ENCODE measurements at places on chromosomes 12 and 14.

- no peak for DNase-seq
Observed at GRCh38 chr12:53241623-53242412, 9.8 kb upstream of the RARG start.

DNA sequence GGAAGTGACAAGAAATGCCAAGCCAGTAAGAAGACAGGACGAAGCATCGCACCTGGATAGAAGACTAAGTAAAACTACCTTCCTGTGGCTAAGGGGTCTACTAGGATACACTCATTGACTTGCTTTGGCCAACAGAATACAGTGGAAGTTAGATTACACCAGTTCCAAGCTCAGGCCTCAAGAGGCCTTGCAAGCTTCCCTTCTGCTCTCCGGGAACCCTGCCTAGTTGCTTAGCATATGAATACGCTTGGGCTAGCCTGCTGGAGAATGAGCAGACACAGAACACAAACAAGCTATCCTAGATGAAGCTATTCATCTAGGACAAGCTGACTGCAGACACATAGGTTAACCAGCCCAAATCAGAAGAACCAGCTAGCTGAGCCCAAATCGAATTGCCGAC lies 97.0 kb downstream of the DPF3 start:
- no peak for DNase-seq

- no peak for DNase-seq
Observed at GRCh38 chr12:99861731-99862130, 123.0 kb downstream of the ANKS1B start.

DNA sequence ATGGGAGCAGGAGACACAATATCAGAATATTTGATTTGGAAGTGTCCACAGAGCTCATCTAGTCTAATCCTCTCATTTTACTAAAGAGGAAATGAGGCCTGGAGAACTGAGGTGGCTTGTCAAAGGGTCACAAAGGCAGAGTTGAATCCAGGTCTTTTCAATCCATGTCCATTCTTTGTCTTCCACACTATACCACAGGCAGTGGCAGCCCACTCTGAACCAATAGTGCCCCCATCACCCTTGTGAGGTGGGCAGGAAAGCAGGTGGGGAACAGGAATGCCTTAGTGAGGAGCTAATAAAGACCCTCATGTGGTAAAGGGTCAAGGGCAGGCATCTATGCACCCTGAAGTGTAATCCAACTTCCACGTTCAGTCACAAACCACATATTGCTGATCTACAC lies 134.8 kb upstream of the EGLN3 start:
- no peak for DNase-seq

- no peak for DNase-seq
Observed at GRCh38 chr12:85693093-85693665, 143.0 kb downstream of the RASSF9 start.

Measured in CD4-positive, alpha-beta T cell treated with Interferon alpha-2 for 1 hour (primary cell).